ENCODE measurements at places on chromosomes 2 and 18.

- no peak for DNase-seq
Observed at GRCh38 chr2:152781175-152781574, 62.8 kb downstream of the ARL6IP6 start.

- DNase-seq = no peak
Observed at GRCh38 chr2:27958711-27959378, 68.3 kb downstream of the BABAM2 start.

DNA sequence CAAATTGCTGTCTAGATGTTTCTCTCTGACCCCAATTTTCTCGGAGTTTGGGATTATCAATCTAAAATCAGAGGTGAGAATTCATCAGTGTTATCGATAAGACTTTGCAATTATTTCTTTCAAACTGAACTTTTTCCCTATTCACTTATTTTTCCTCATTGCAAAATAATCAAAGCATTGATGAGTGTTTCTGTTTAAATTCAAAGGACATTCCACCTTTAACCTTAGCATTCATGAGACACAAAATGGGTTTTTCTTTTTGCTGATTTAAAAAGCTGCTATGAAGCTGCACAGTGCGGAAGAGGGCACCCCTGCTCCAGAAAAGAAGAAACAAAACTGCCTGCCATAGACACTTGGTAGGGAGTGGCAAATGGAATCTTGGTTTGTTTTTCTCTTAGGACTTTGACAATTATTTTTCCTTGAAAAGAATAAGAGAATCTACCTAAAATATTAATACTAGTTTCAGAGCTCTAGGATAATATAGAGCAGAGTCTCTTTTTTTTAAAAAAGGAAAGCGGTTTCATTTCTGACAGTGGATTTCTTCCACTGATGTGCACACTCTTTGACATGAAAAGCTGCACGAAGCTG is 203.4 kb downstream of the TGIF1 start:
- DNase-seq = no peak

DNA sequence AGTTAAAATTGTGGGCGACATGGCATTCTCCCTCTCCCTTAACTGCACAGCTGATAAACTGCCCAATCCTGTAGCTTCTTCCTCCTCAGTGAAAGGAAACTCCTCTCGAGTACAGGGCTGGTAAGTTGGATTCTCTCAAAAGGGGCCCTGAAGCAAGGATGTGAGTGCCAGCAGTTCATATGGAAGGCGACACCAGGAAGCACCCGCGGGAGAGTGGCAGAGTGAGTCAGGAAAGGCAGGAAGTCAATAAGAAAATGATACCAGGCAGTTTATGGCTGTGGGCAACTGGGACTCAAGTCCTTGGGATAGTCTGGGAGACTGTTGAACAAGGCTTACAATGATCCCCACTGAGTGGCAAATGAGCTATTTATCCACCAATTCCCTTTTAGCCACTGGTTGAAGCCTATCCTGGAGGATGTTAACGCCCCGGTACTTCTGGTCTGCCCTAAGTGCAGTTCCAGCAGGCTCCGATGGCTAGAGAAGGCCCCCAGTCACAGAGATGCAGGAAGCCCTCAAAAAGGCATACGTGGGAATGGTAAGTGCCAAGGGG is 34.8 kb downstream of the ABHD3 start:
- peak; percentile 1 for DNase-seq

DNA sequence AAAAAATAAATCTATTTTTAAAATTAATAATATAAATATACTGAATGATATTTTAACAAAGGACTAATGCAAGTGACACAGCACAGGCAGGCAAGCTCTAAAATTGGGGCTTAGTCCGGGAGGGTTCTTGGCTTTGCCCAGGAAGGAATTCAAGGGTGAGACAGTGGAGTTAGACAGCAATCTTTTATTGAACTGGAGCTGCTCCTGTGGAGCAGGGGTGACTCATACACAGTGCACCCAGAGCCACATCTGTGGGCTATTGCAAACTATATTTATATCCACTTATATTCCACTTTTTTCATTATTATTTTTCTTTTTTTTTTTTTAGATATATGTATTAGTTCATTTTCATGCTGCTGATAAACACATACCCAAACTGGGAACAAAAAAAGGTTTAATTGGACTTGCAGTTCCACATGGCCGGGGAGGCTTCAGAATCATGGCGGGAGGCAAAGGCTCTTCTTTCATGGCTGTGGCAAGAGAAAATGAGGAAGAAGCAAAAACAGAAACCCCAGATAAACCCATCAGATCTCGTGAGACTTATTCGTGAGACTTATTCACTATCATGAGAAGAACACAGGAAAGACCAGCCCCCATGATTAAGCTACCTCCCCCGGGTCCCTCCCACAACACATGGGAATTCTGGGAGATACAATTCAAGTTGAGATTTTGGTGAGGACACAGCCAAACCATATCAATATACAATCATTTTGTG is 437.1 kb downstream of the BCL11A start:
- no peak for DNase-seq

- no peak for DNase-seq
Observed at GRCh38 chr2:121321476-121321875, 36.5 kb upstream of the TFCP2L1 start.

DNA sequence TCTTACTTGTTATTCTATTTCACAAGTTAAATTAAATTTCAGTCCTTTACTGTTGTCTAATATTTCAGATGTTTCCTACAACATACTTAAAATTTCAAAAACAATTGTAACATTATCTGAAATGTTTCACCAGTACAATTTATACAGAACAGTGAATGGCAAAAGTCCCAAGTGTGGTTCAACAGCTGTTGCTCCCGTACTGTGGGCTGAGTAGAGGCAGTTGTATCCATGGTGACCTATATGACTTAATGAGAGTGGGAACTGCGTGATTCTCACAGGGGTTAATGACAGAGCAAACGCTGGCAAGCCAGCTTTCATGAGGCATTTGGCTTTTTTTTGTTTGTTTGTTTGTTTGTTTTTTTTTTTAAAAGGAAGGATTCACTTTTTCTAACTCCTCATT is 5.3 kb upstream of the PLCL1 start:
- no peak for DNase-seq

- DNase-seq = no peak
Observed at GRCh38 chr18:49041435-49042245, 90.9 kb upstream of the SMAD7 start.

DNA sequence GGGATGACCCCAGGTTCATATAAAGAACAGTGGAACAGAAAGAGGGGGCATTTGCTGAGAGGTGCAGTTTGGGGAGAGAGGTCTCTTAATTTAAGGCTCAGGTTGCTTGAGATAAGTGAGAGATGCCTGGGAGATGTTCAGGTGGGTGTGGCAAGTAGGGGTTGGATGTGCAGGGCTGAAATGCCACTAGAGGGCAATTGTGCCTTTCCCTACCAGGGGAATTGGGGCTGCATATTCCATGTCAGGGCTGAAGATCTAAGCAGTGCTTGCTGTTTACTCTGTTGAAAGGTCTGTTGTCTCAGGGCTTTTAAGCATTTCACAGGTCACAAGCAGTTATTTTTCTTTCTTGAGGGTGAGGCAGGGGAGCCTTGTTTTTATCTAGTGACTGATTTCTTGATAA is 7.8 kb downstream of the CCDC85A start:
- DNase-seq = no peak

GRCh38 chr2:50691513-50691912 is 340.4 kb downstream of the NRXN1 start:
- DNase-seq = no peak

DNA sequence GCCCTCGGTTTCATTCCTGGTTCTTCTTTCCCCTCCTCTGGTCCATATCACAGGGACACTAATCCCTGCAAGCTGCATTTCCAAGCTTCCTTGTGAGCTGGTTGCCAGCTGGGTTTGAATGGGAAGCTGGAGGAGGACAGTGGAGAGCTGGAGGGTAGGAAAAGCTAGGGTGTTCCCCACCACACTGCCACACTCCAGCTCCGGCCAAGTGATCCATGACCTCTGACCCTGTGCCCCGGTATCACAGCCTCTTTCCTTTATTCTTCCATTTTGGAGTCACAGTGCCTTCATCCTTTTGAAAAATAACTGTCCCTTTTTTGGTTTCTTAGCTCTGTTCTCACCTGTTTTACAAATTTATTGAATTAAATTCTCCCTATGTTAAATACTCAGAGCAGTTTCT is 13.1 kb upstream of the NR4A2 start:
- DNase-seq = no peak

DNA sequence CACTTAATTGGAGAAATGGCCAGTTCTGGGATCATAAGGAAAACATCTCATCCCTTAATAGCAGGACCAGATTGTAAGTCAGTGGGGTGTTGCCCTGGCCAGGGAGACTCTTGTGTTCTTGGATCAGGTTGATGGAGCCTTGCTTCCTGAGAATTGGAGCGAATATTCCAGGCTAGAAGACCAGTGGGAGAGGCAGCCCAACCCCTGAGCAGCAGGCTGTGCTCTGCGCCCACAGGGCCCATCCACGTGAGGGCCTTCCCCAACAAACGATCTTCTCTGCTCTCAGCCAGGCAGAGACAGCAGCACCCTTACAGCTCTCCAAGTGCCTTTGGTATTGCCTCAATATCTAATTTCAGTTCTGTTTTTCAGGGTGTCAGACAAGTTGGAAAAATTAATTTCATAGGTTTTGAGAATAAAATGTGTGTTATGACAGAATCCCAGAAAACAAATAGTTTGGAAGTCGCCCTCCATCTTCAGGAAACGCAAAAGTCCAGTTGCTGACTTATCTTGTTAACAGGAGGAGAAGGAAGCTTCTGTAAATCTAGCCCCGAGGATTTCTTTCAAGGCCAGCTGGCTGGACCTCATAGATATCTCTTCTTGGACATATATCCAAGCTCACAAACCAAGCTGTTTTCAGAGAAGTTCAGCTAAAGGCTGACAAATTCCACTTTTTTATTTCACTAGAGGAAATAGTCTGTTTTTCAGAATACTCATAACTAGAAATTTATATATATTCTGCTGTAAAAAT is 105.5 kb downstream of the COPS8 start:
- no peak for DNase-seq

DNA sequence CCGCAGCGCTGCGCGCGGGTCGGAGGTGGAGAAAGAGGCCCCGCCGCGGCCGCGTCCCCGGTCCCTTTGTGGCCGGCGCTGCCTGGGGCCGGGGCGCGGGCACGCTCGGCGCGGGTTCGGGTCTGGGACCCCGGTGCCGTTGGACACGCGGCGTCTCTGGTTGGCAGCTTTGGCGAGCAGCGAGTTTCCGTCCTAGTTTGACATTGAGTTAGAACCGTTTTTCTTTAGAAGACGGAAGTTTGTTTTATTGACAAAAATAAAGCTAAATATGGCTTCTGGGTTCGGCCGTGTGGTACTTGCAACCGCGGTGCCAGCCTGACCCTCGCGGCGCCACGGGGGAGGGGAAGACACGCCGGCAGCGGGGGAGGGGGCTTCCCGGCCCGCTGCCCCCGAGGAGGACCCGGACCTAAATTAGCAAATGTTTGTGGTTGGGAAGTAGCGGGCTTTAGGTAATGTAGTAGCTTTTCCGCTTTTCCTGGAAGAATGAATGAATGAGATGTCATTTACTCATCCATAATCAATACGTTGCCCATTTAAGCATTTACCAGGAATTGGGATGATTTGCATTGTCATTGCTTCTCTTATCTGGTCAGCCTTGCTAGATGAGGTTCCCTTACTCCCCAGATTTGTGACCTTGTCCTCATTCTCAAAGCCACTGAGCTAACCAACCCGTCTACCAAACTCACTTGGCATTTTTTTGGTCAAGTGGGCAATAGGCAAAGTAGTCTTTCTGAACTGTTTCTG is 530 bp downstream of the GALNT1 start:
- no peak for DNase-seq

- DNase-seq = no peak
Observed at GRCh38 chr2:144515696-144516410, 4.1 kb downstream of the ZEB2 start.

DNA sequence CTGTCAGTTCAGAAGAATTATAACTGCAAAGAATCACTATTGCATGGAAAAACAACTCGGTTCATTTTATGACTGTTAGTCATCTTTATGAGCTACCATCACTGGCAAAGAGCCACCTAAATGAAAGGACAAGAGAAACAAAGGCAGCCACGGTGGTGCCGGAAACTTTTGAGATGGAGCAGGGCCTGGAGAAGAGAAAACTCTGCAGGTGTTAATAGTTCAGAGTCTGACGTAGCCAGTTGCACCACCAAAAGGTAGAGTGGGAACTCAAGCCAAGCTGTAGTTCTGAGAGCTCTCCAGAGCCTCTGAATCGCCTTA is 110.9 kb downstream of the FTCDNL1 start:
- no peak for DNase-seq

GRCh38 chr18:10033016-10033399 is 119.2 kb downstream of the VAPA start:
- DNase-seq = no peak

GRCh38 chr2:102771114-102771513 is 9.3 kb downstream of the TMEM182 start:
- no peak for DNase-seq

DNA sequence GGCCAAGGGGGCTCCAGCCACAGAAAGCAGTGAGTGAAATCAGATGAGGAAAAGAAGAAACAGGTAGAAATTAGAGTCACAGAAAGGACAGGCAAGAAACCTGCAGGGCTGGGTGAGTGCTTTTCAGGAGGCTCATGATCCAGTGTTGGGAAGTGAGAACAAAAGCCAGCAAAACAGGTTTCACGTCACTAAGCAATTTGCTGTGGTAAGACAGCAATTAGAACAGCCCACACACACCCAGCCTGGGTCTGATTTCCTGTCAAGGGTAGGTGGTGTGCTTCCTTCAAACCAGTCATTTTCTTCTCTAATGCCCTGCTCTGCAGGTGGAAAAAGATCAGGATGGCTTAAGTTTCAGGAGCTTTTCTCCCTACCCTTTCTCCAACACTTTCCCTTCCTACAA is 52.9 kb upstream of the XDH start:
- DNase-seq = no peak

GRCh38 chr2:156165742-156166141 is 166.8 kb downstream of the NR4A2 start:
- no peak for DNase-seq

GRCh38 chr2:151878655-151879563 is 50.7 kb upstream of the ARL5A start:
- DNase-seq = no peak

DNA sequence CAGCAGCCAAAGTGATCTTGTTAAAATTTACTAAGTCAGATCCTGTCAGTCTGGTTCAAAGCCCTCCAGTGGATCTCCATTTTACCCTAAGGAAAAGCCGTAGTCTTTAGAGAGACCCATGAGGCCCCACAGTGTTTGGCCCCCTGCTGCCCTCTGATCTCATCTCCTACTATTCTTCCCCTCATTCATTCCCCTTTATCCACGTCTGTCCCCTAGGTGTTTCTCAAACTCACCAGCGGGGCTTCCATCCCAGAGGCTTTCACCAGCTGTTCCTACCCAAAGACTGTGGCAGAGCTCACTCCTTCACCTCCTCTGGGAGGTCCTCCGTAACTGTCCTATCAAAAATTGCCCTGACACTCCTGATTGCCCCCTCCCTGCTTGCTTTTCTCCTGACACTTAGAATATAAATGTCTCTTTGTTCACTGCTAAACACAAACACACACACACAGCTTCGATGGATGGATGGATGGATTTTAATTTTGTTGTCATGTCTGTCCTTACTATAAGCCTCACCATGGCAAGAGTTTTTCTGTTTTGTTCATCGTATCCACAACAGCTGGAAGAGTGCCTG is 26.1 kb downstream of the LIMS1 start:
- DNase-seq = no peak

GRCh38 chr2:119231975-119232665 is 8.5 kb downstream of the STEAP3 start:
- DNase-seq = no peak
